Ureter (tissue), 1 donor: ENCODE measurements at places on chromosomes 2 and 18. TPM values are rescaled to one million over a fixed set of nuclear protein-coding genes. Genes with fewer than 3 reads are reported as not detected.

The MARCO gene
- 4.8 TPM for total RNA-seq

The FIGN gene
- total RNA-seq, result 8.0 TPM

The CCDC102B gene
- total RNA-seq, result 9.1 TPM

The SERPINB4 gene
- total RNA-seq, result not detected

The USP14 gene
- 58.3 TPM for total RNA-seq

The ST6GAL2 gene
- 1.4 TPM for total RNA-seq

The SKOR2 gene
- total RNA-seq, result not detected

The CMPK2 gene
- total RNA-seq, result 7.5 TPM

The LBX2 gene
- total RNA-seq, result 0.36 TPM

The DGUOK gene
- 63.3 TPM for total RNA-seq

The KCNF1 gene
- 0.60 TPM for total RNA-seq

The GPR39 gene
- 13.2 TPM for total RNA-seq

The SNTG2 gene
- 9.9 TPM for total RNA-seq

The PSMA8 gene
- total RNA-seq, result not detected

The QPCT gene
- total RNA-seq, result 23.6 TPM

The PTPRM gene
- total RNA-seq, result 148 TPM

The CCDC74B gene
- total RNA-seq, result 1.7 TPM

The RAB31 gene
- total RNA-seq, result 46.0 TPM

The ZNF532 gene
- total RNA-seq, result 114 TPM

The LYPD1 gene
- 0.36 TPM for total RNA-seq

GRCh38 chr2:218577482-218578220 is 9.0 kb downstream of the CNOT9 start:
- no peak for DNase-seq

- DNase-seq, result peak; percentile 49
Observed at GRCh38 chr2:62270728-62271127, 74.8 kb downstream of the B3GNT2 start.

- no peak for DNase-seq
Observed at GRCh38 chr2:65164426-65164891, 34.6 kb upstream of the RAB1A start.

GRCh38 chr2:139018252-139018651 is 238.1 kb upstream of the NXPH2 start:
- no peak for DNase-seq

GRCh38 chr2:68357605-68358337 is 7.3 kb upstream of the PLEK start:
- DNase-seq, result no peak

DNA sequence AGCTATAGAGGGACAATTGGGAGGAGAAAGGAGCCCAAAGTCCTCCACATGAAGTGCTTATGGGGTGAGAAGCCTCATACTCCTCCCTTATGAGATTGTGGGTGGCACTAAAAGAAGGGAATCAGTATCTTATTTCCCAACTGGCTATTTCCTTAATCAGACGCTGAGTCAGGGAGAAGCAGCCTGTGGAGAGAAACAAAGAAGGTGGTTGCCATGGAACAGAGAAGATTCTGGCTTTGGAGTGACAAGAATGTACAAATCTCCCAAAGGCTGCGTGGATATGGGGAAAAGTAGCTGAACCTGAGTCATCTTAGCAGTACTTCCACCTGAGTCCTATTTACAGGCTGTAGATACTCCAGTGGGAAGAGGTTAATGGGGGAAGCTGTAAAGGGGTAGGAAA is 115.8 kb upstream of the CWC22 start:
- no peak for DNase-seq

DNA sequence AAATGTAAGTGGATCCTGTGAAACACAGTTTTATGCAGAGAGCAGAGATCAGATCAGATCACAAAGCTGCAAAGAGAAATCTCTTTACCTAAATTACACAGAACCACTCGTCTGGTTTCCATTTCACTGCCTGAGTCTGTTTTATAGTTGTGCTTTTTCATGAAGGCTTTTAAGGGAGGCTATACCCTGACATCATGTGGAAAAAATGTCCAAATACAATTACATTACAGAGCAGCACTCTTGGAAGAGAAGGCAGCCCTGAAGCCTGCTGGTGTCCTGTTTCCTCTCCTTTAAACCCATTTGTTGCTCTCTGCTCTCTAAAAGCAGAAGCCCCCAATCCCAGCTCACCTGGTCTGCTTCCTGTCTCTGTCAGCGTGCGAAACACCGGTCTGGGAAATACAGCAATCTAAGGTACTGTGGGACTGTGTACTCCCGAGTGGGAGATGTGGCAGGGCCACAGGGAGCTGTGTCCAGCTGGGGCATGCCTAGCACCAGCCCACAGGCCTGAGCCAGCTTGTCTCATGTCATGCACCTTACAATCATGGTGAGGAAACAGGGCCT is 24.8 kb upstream of the ZFP36L2 start:
- no peak for DNase-seq

DNA sequence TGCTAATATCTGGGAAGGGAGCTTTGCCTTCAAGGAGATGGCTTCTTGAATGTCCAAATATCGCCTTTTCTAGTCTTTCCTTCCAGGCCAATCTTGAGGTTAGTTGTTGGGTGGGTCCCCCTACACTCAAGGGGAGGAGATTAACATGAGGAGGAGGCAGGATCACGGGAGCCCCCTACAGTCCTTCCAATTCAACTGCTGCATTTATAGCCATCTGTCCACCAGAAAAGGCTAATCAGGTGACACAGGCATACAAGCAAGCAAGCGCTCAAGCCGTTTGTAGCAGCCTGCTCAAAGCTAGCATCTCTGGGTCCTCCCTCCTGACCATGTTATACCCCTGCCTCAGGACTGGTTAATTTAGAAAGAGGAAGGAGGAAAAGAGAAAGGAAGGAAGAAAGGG is 87.6 kb downstream of the MRPS9 start:
- DNase-seq, result peak; percentile 7

DNA sequence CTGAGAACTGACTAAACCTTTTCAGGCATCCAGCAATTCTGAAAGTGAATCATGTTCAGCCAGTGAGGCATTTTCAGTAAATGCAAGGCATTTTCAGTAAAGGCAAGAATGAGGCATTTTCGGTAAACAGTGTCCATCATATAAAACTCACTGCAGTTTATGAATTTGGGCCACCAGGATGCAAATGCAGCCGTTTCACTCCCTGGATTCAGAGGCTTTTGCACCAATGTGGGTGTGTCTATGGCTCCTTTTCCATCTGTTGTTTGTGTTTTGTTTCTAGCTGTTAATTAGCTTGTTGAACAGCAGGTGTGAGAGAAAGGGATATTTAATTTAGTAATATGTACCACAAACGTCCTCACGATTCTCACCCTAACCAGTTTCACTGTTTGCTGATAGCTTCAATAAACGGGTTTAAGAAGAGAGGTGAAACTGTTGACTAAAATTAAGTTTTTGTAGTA is 116.3 kb upstream of the PGAP1 start:
- no peak for DNase-seq

- DNase-seq, result no peak
Observed at GRCh38 chr2:50491541-50492476, 540.1 kb downstream of the NRXN1 start.

- DNase-seq, result no peak
Observed at GRCh38 chr2:238257786-238258700, 18.2 kb upstream of the HES6 start.

- no peak for DNase-seq
Observed at GRCh38 chr2:68295516-68295915, 24.2 kb downstream of the CNRIP1 start.

GRCh38 chr2:69190743-69191404 is 177.9 kb downstream of the ANTXR1 start:
- no peak for DNase-seq

DNA sequence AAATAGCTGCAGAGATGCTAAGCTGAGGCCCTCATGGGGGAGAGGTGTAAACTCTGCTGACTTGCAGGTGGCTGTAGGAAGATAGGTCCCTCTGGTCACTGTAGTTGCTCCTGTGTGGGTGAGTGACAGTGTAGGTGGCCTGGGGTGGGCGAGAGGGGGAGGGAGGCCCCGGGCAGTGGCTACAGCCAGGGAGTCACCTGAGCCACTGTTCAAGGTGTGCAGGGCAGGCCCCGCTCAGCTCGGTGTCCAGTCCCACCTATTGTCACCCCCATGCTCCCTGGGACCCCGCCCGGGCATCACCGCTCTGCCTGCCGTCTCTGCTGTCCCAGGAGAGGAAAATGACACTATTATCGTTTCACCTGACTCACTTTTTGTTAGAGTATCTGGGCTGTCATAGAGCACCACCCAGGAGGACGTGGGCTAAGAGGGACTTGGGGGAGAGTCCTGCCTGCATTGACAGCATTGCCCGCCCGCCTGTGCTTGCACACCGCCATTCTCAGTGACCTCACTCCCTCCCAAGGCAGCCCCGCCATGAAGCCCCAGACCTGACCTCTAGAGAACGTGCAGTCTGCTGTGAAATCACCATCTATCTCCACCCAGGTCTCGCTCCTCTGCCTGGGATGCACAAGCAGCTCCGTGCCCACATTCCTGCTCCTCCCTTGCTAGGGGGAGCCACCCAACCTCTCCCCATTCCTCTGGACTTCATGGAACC is 29.2 kb downstream of the COPS9 start:
- DNase-seq, result no peak

DNA sequence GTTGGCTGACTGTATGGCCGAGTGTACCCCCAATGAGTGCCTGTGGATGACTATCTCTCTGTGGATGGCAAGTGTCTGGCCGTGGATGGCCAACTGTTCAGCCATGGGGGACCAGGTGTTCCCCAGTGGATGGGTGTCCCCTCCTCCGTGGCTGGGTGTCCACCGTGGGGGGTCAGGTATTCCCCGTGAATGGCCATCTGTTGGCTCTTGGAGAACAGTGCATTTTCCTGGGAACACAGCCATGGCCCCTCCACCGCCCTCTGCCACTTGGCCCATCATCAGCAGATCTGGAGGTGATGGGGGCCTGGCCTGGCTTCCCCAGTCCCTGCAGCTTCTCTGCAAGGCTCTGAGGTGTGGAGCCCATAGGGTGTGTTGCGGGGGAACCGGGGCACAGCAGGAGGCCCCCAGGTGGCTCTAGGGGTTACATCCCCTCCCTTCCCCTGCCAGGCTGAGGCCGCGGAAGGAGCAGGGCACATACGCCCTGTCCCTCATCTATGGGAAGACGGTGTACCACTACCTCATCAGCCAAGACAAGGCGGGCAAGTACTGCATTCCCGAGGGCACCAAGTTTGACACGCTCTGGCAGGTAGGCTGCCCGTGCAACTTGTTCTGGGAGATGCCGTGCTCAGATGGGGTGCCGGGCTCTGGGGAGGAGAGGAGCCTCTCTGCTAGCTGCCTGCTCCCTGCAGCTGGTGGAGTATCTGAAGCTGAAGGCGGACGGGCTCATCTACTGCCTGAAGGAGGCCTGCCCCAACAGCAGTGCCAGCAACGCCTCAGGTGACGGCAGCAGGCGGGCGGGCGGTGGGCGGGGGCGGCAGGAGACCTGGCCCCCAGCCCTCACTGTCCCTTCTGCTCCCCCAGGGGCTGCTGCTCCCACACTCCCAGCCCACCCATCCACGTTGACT is 19.3 kb downstream of the ZAP70 start:
- no peak for DNase-seq

- DNase-seq, result peak; percentile 54
Observed at GRCh38 chr2:240567872-240568677, at the start of gene RNPEPL1. RNPEPL1 (plus strand) TSS chr2:240568484; CDS start chr2:240568587, 103 bp downstream.

- DNase-seq, result no peak
Observed at GRCh38 chr2:12890481-12890991, 173.8 kb downstream of the TRIB2 start.

DNA sequence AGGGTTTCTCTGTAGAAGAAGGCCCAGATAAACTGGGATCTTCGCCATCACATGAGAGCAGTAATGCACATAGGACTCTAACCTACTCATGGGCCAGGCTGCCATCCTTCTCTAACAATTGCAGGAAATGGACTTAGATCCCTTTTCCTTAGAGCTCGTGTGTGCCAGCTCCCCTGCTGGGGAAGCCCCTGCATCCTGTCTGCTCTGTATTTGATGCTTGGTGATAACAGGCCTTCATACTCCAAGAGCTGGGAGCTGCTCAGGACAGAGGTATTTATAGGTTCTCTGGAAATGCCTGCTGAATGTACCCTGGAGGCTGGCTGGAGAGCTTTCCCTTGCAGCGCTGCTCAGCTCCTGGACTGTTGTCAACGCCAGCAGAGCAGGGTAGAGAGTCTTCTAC is 249.6 kb downstream of the MTX2 start:
- no peak for DNase-seq

- DNase-seq, result no peak
Observed at GRCh38 chr2:47359375-47359868, 43.5 kb upstream of the MSH2 start.

DNA sequence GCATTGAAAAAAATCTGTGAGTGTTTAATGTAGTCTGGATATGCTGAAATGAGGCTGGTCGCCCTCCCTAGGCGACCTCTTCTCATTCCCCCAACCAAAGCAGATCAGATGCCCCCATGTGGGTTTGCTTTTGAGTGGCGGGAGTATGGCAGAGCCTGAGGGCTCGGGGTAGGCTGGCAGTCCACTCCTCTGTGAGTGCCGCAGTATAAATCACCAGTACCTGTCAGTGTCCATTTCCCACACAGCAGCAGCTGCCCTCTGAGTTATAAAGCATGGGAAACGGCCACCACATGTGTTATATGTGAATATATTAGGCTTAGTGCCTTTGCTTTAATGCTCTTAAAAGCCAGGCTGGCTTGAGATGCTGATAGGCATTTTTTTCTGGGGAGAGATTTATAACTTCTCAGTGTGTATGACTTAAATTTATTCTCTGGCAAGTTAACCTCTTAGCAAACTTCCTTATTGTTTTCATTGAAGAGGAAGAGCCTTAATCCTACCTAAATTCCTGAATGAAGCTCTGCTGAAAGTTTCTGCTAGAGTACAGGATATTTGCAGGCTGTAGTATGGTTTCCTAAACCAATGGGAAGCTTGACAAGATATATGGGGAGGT is 3.8 kb downstream of the DCC start:
- DNase-seq, result no peak

GRCh38 chr2:30410217-30410616 is 36.8 kb upstream of the LCLAT1 start:
- DNase-seq, result peak; percentile 10

- no peak for DNase-seq
Observed at GRCh38 chr2:161474920-161475319, 58.8 kb downstream of the TBR1 start.

- DNase-seq, result no peak
Observed at GRCh38 chr2:58875436-58875835, 634.3 kb upstream of the FANCL start.

DNA sequence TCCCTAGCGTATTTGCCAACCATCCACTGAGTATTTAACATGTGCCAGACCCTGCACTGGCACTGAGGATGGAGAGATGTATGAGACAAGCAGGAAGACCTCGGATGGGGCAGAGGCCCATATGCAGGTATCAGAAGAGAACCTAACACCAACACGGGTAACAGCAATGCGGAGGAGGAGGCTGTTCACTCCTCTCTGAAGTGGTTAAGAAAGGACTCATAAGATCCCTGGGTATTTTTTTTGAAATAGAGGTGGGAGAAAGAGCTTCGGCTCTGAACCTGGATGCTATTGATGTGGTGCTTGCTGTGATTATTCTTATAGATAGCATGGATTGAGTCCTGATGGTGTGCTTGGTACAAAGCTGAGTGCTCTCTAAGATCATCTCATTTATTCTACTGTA is 418.3 kb downstream of the LPIN1 start:
- DNase-seq, result no peak

GRCh38 chr2:240232961-240233884 is 92.8 kb upstream of the OTOS start:
- DNase-seq, result peak; percentile 93

GRCh38 chr2:196448407-196449079 is 191.0 kb upstream of the CCDC150 start:
- no peak for DNase-seq

GRCh38 chr2:127678991-127679390 is 3.7 kb upstream of the LIMS2 start:
- no peak for DNase-seq
